ENCODE measurements at places on chromosomes 1 and 21.

- DNase-seq, result no peak
These were observed 16.0 kb upstream of the C1orf21 start for GRCh38 chr1:184370850-184371249.

- no peak for DNase-seq
These were observed 42.3 kb downstream of the HLX start for GRCh38 chr1:220921498-220921897.

DNA sequence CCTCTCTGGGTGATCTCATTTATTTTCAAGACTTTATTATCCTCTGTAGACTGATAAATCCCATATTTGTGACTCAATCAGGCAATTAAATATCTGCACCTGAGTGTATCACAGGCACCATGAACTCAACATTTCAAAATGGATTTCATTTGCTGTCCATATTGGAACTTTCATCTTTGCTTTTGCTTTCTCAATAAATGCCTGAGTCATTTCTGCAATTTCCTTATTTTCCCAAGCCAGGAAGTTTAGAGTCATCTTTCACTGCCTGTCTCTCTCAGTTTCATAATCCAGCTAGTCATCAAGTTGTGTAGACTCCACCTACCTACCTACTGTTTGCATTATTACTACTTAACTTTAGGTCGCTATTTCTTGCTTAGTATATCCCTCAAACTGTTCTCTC is 540.9 kb downstream of the LMO4 start:
- no peak for DNase-seq

- no peak for DNase-seq
These were observed 3902.5 kb downstream of the SRGAP2C start for GRCh38 chr1:125087247-125087646.

DNA sequence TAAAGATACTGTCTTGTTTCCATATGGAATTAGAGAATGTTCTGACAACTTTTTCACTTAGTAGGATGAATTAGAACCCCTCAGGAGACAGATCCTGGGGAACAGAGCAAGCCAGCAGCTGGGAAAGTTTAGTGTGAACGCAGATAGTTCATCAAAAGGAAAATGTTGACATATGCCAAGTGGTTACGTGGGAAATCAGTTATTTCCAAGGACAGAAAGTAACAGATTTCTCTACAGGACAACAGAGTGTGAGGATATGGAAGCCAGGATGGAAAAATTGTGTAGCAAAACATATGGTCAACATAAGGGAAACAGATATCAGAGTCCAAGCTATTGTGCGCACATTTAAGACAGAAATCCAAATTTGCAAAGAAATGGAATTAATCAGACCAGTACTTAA is 419.5 kb downstream of the LRRIQ3 start:
- no peak for DNase-seq

DNA sequence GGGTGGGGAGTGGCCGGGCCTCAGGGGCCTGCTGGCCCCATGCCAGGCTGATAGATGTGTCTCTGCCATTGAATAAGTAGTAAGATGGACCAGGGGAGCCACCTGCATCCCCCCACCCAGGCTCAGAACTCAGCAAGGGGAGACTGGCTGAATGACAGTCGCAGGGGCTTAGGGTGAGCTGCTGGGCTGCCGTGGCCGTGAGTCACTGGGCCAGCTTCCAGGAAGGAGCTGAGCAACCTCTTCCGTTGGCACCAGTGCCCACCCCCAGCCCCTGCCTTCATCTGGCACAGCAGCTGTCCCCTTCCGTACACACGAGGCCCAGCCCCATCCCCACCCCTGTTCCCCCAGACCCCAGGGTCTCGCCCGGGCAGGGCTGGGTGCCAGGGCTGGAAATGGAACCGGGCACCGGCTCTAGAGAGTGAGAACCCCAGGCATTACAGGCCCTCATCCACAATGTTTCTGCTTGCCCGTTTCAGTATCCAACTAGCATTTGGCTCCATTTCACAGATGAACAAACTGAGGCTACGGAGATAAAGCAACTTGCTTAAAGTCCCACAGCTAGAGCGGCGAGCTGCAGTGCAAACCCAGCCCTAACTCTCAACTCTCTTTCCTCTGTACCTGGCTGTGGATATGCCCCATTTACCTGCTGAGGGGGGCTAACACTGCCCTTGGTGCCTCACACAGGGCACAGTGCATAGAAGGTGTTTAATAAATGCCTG is 10.2 kb downstream of the WNT4 start:
- no peak for DNase-seq

Measured in CD8-positive, alpha-beta memory T cell (primary cell).